ENCODE measurements at places on chromosomes 3 and 15.

DNA sequence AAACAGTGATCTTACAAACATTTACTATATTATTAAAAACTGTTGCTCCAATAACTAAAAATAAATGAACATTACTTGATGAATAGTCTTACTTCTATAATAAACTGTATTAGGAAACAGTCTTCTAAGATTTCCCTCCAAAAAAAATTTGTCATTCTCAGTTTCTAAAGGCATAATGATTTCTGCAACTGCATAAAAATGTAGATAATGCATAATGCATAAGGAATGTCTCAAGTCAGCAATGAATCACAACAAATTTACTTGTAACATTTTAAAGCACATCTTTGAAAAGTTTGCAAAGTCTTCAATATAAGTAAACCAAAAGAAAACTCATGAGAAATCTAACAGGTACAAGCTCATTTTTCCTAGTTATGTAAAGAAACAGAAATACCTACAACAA, 113.5 kb downstream of the VPS13C start:
- no peak for DNase-seq

DNA sequence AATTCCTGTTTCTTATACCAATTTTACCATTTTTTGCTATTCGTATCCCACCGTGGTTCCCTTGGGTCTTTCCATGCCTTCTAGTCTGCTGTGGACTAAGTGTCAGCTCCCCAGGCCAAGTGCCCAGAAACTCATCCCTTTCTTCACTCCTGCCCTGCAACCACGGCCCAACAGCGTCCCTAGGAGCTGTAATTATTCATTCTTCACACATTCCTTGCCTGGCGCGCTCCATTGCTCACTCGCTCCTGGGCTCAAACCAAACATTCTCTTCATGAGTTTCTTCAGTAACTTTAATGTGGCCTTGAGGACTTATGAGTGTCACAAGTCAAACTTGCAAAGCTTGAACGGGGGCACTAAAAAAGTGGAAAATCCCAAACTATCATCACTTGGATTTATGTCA, 15.7 kb downstream of the GABRB3 start:
- no peak for DNase-seq

DNA sequence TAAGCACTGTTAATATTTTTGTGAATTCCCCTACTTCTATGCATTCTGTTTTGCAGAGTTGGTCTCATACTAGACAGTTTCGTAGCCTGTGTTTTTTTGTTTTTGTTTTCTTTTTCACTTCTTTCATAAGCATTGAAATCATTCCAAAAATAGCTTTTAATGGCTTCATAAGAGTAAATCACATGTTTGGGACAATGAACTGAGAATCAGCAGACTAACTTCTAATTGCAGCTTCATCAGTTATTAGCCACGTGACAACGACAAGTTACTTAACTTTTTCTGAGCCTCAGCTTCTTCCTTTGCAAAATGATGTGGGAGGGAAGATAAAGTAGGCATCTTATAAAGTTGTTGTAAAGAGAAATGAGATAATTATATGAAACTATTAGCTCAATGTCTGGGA, 124.8 kb downstream of the LIPC start:
- no peak for DNase-seq

- DNase-seq = peak; percentile 90
These were observed 13.3 kb downstream of the ABHD2 start for GRCh38 chr15:89101302-89102193.

DNA sequence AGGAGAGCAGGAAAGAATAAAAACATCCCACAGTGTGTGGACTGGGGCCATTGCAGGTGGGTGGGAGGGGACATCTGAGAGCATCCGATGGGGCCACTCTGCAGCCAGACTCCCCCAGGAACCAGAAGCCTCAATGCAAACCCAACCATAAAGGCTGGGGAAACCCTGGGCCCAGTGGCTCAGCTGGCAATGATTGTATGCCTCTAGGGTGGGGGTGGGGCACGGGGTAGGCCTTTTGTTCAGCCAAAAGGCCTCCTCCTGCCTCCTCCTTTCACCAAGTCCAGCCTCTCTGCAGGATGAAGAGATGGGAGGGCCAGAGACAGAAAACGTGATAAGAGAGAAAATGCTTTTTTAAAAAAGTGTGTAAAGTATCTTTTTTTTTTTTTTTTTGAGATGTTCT, 45.5 kb upstream of the HERC1 start:
- DNase-seq = no peak

GRCh38 chr3:175240921-175241320, 381.8 kb downstream of the NAALADL2 start:
- DNase-seq = no peak

DNA sequence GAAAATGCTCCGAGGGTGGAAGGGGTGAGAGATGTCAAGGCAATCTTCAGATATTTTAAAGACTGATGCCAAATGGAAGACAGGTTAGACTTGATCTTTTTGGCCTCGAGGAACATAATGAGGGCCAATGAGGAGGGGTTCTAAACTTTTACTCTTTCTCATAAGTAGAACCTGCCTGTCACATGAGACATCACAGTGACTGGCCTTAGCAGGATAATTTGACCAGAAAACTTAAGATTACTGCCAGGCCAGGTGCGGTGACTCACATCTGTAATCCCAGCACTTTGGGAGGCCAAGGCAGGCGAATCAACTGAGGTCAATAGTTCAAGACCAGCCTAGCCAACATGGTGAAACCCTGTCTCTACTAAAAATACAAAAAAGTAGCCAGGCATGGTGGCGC, 12.2 kb downstream of the TM4SF4 start:
- no peak for DNase-seq

- no peak for DNase-seq
These were observed at the start of gene APBA2 for GRCh38 chr15:28885630-28886430. TSS of gene APBA2 (plus strand) at chr15:28885974. CDS start at chr15:29053885, 167,911 bp downstream.

- no peak for DNase-seq
These were observed 39.2 kb downstream of the HMCES start for GRCh38 chr3:129317848-129318247.

DNA sequence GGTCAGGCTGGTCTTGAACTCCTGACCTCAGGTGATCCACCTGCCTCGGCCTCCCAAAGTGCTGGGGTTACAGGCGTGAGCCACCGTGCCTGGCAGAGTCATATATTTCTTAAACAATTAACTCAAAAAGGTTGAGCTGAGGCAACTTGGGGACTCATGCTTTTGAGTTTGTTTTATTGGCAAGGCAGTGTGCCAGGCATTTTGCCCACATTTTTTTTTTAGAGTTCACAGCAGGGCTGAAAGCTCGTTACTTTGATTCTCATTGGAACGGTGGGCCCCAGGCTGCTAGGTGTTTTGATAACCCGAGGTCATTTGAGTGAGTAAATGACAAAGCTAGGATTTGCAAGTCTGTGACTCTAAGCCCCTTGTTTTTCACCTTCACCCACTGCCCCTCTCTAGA, 76.2 kb downstream of the CCK start:
- DNase-seq = no peak

DNA sequence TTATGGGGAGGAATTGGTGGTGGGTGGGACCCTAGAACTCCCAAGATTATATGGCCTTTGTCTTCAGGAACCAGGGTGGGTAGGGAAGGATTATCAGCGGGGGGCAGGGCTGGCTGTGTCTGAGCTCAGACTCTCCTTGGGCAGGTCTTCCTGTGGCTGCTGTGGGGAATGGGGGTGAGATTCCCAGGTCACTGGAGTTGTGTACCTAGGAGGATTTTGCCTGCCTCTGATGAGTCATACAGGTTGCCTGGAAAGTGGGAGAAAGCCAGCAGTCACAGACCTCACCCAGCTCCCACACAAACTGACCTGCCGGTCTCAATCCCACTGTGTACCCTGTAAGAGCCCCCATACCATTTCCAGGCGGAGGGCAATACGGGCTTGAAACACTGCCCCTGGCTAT, 209.9 kb upstream of the CNTN3 start:
- DNase-seq = no peak

- no peak for DNase-seq
These were observed 284.0 kb downstream of the LPP start for GRCh38 chr3:188437926-188438325.

Data from HFF-Myc (cell line).